ENCODE measurements at places on chromosomes 4 and X.

GRCh38 chrX:134570899-134571298 lies 87.4 kb downstream of the PLAC1 start:
- no peak for DNase-seq

DNA sequence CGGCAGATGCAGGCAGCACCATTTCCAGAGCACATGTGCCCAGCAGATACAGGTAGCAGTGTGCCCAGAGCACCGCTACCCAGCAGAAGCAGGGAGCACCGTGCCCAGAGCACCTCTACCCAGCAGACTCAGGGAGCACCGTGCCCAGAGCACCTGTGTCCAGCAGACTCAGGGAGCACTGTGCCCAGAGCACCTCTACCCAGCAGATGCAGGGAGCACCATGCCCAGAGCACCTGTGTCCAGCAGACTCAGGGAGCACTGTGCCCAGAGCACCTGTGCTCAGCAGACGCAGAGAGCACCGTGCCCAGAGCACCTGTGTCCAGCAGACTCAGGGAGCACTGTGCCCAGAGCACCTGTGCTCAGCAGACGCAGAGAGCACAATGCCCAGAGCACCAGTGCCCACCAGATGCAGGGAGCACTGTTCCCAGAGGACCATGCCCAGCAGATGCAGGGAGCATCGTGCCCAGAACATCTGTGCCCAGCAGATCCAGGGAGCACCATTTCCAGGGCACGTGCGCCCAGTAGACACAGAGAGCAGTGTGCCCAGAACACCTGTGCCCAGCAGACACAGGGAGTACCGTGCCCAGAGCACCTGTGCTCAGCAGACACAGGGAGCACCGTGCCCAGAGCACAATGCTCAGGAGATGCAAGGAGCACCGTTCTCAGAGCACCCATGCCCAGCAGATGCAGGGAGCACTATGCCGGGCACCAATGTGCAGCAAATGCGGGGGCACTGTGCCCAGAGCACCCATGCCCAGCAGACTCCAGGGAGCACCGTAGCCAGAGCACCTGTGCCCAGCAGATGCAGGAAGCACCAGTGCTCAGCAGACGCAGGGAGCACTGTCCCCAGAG lies 236.4 kb downstream of the DHRSX start:
- DNase-seq: no peak

GRCh38 chr4:127417885-127418535 lies 214.7 kb upstream of the INTU start:
- DNase-seq: no peak

- DNase-seq: no peak
These were observed 5.7 kb upstream of the TADA2B start for GRCh38 chr4:7037425-7037824.

Measured in NCI-H187 treated with DMSO at 0.1 percent for 48 hours (cell line).